NCI-H524 treated with DMSO at 0.1 percent for 48 hours (cell line): ENCODE measurements at places on chromosomes 1 and 21.

DNA sequence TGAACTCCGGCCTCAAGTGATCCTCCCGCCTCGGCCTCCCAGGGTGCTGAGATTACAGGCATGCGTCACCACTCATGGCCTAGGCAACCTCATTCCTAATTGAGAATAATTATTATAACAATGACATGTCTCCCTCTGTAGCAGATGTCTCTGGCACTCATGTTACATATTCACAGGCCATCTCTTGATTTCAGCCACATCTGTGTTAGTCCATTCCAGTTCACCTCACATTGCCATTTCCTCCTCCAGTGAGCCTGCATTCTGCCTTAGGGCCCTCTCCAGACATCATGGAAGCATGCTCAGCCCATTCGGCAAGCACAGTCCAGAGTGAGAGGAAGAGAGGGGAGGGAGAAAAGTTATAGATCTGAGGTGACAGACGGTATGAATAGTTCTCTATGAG is 32.5 kb downstream of the CDKN2C start:
- DNase-seq, result peak; percentile 91

DNA sequence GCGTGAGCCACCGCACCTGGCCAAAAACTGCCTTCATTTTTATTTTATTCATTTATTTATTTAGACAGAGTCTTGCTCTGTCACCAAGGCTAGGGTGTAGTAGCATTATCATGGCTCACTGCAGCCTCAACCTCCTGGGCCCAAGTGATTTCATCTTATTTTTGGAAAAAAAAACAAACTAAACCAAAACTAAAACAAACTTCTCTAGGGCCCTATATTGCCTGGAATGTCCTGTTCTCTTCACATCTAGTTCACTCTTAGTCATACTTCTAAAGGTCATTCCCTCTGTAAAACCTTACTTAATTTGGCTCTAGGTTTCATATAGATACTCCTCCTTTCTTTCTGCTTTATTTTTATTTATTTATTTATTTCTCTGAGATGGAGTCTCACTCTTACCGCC is 15.6 kb downstream of the RPS27 start:
- DNase-seq, result no peak

DNA sequence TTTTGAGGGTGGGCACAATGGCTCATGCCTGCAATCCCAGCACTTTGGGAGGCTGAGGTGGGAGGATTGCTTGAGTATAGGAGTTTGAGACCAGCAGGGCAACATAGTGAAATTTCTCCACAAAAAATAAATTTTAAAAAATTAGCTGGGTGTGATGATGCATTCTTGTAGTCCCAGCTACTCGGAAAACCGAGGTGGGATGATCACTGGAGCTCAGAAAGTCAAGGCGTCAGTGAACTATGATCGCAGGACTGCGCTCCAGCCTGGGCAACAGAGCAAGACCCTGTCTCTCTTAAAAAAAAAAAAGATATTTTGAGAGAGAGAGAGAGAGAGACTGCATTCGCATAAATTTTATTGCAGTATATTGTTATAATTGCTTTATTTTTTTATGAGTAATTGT is 75.9 kb upstream of the B3GALT5 start:
- no peak for DNase-seq

DNA sequence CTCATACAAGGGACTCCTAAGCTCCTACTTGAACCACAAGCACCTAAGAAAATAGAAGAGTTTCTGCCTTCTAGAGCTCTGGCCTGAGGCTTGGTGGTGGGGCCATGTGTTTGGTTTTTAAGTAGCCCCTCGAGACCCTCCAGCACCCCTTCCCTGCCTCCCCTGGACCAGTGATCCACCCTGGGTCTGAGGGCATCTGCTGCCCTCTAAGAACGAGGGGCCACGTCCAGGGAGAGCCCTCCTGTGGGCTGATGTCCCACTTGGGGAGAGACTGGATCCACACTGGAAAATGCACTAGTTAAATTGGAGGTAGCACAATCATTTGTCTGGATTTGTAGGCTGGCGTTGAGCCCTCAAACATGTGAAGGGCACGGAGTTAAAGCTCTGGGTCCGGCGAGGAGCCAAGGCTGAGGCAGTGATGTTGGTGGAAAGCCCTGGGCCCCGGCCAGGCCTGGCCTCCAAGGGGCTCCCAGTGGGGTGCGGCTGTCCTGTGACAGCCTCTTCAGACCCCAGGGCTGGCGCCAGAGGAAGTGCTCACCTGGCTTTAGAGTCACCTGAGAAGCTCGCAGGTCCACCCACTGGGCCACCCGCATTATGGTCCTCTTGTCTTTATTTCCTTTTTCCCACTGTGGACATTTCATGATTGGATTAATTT is 65.2 kb downstream of the SLC37A1 start:
- DNase-seq, result no peak

DNA sequence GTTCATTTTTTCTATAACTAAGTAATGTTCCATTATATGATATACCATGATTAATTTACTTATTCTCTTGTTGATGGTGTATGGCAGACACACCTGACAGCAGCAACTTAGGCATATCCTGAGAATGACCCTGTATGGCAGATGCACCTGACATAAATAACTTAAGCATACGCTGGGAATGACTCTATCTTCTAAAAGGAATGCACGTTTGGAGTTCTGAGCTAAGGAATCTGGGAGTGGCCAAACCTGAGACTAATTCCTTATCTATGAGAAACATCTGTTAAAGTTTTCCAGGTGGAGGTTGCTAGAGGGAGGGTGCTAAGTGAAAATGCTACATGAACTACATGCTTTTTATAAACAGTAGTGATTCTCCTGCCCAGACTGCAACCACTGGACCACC is 96.7 kb upstream of the RGS18 start:
- no peak for DNase-seq

- DNase-seq, result peak; percentile 47
Observed at GRCh38 chr1:179369751-179370341, 4.1 kb downstream of the AXDND1 start.

- no peak for DNase-seq
Observed at GRCh38 chr1:68112835-68113243, 62.4 kb upstream of the DIRAS3 start.

DNA sequence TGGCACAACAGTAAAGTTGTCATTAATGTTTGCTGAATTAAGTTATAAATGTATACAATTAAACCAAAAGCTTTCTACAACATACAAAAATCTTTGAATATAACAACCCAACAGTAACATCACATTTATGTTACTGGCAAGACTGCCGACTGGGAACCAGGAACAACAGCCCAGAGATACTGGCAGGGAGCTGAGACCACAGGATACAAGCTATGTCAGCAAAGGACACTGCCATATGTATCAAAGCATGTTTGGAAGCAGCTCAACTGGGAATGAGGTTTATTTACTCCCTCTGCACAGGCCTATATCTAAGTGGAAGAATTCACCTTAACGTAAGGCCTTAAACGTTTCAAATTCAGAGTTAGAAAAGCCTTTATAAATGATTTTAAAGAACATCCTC is 50.4 kb downstream of the ARHGAP29 start:
- no peak for DNase-seq

GRCh38 chr1:36389999-36390398 is 4.3 kb upstream of the STK40 start:
- no peak for DNase-seq

- DNase-seq, result no peak
Observed at GRCh38 chr1:164578479-164579200, 19.7 kb downstream of the PBX1 start.

DNA sequence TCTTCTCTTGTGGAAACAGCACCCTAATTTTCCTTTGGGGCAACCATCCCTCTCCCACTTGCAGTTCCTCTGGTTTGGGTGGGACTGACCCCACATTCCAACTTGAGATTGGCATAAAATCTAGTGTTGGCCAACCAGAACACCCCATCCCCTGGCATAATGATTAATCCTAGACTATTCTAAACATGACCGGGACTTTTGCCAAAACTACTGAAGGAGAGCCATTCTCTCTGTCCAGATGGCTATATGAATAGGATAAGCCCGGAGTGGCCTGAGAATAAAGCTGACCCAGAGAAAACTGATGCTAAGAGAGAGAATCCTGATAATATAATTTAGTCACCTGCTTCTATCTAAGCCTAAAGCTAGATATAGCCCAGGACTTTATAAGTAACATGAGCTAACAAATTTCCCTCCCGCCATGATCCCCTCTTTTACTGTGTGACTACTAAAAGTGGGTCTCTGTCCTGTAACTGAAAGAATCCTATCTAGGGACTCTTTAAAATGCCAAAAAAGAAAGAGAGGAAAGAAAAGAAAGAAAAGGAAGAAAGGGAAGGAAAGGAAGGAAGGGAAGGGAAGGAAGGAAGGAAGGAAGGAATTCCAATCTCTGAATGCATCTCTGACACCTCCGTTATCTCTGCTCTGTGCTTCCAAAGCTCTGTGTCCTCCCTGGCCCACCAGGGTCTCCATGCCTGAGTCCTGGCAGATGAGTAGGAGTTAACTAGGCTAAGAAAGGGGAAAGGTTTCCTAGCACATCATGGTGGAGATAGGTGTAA is 28.0 kb upstream of the NRDC start:
- DNase-seq, result no peak

DNA sequence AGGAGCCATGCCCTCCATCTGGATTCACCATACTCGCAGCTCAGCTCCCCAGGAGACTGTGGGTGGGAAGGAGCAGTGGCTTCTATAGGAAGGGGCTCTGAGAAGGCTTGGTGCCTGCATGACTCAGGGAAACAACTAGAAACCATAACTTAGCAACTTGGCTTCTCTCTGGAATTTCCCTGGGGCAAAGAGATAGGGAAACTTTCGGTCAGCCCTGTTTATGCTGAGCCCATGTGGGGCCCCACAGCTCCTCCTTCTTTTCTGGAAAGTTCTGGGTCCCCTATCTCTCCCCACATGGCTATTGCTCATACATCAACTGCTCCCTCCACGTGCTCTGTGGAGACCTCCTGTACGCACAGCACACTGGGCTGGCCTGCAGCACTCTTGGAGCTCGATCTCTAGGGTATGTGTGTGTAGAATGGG is 39.3 kb downstream of the PLEKHA6 start:
- no peak for DNase-seq

- DNase-seq, result no peak
Observed at GRCh38 chr1:78520843-78521242, 30.1 kb downstream of the PTGFR start.

DNA sequence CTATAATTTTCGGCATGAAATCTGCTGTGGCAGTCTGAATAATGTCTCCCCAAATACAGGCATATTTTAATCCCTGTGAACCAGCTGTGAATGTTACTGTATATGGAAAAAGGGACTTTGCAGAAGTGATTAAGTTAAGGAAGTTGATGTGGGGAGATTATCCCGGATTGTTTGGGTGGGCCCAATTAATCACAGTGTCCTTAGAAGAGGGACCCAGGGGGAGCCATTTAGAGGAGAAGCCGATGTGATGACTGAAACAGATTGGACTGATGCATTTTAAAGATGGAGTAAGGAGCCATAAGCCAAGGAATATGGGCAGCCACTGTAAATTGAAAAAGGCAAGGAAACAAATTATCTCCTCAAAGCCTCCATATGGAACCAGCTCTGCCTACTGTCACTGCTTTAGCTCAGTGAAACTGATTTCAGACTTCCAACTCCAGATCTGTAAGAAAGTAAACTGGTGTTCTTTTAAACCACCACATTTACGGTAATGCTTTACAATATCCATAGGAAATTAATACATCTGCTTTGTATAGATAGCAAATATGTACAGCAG is 61.1 kb upstream of the GPR88 start:
- peak; percentile 67 for DNase-seq

DNA sequence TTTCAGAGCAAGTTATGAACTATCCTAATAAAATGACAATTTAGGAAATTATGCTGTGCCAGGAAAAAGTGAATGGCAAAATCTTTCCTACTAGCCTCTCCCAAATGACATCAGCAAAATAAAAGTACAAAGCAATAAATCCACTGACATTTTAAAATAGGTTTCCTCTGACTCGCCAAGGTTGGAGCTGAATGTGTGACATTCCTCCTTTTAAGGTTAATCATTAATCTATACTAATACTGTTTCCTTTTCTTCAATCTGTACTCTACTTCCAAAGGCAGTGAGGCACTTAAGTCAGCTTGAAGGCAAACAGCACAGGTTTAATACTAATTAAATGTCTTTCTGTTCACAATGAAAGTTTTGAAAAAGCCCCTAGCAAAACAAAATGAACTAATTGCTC is 15.7 kb downstream of the RNF19B start:
- DNase-seq, result no peak

GRCh38 chr1:157948312-157949073 is 45.0 kb upstream of the KIRREL1 start:
- DNase-seq, result no peak

DNA sequence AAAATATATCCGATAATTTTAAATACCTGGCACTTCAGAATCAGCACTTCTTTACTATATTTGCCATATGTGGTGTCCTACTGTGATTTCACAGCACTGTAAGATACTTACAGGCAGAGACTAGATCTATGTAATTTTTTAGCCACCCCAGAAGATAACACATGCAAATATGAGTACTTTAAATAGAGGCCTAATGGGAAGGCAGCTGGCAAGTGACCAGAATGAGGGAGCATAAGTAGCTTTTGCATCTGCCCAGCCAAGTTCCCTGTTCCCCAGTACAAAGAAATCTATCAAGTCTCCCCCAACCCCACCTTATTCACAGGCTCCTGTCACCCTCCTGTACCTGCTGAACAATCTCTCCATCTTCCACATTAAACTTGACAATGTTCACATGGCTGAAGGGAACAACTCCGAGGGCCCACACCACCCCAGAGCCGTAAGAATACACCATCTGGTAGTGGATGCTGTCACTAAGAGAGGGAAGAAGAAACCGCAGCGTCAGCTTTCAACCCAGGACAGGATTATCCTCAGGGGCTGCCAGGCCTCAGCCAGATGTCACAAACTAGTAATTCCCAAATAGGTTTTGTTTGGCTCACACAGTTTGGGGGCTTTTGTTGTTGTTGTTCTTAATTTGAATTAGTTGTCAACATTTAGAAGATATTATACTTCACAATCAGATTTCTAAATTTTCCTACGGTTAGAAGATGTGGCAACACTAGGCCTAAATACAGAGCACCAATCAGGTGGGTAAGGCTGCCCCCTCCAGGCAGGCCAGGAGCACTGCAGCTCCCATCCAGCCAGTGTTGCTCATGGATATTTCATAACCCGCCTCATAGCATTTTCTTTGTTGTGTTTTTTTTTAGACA is 10.4 kb downstream of the EMC1 start:
- peak; percentile 63 for DNase-seq

DNA sequence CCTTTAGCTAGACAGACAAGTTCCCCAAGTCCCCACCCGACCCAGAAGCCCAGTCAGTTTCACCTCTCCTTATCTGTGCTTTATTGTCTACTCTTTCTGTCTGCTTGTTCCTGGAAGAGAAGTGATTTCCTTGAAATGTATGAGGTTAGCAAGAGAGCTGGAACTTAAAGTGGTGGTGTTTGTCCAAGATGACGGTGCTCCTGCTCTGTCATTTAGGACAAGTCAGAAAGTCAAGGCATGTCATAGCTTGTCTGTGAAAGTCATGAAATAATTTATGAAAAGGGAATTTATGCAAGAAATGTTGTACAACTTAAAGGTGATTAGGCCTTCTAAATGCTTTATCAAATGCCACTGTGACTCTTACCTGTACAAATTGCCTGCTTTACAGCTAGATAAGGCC is 178.1 kb downstream of the PLA2G4A start:
- no peak for DNase-seq

- DNase-seq, result no peak
Observed at GRCh38 chr1:43256675-43257570, 12.9 kb upstream of the TMEM125 start.
